NCI-H1694 treated with DMSO at 0.1 percent for 48 hours (cell line): ENCODE measurements at places on chromosomes 7 and 10.

GRCh38 chr10:14507176-14507575 is 176.5 kb upstream of the FRMD4A start:
- DNase-seq = no peak

- no peak for DNase-seq
Measured at GRCh38 chr7:83105948-83106347, 56.7 kb downstream of the PCLO start.

- no peak for DNase-seq
Measured at GRCh38 chr7:133931053-133931452, 196.1 kb upstream of the LRGUK start.

- no peak for DNase-seq
Measured at GRCh38 chr7:13057462-13058200, 370.2 kb downstream of the ARL4A start.

GRCh38 chr10:1209355-1209979 is 153.3 kb downstream of the WDR37 start:
- no peak for DNase-seq

- DNase-seq = no peak
Measured at GRCh38 chr7:130108809-130109208, 38.5 kb downstream of the KLHDC10 start.

DNA sequence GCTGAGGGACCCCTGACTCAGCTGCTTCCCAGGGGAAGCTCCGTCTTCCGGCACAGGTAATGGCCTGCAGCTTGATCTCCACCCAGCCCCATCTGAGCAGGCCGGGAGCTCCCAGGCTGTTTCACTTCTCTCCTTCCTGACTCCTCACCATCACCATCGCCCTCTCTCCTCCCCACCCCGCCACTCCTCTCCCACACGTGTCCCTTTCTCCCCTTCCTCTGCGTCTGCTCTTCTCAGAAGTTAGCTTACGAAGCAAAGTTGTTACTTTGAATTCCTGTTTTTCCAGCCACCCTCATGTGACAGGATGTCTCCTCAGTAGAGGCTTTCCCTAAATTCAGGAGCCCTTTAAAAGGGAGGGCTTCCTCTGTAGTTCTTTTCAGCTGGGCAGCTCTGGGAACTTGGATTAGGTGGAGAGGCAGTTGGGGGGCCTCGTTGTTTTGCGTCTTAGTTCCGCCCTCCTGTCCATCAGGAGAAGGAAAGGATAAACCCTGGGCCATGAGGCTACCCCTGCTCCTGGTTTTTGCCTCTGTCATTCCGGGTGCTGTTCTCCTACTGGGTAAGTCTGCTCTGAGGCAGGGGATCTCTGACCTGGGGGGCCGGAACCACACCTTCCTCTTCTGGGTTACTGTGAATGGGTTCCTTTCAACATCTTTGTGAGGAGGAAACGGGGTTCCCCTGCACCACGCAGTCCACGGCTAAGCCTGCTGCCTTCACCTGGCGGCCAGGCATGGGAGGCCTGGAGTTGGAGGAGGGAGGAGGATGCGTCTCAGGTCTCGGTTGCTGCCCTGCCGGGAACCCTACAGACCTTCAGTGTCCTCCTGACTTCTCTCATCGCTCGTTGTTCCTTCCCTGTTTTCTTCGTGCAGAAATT is at the start of gene MRC1:
Gene MRC1, plus strand, starts transcription at position 378 of the 871 bp plus-strand sequence. Its CDS starts 118 bp downstream, at position 496.
- DNase-seq = no peak

GRCh38 chr7:21076054-21076453 is 289.4 kb upstream of the SP8 start:
- no peak for DNase-seq

GRCh38 chr7:77338883-77339629 is 77.1 kb downstream of the GSAP start:
- DNase-seq = no peak
